Sigmoid colon (tissue), 7 donors: ENCODE measurements at places on chromosomes 12 and 14.
A peak's percentile ranks its signal among the peaks of the same experiment; 100 is the strongest.

- no peak for DNase-seq
Observed at GRCh38 chr12:128637642-128638606, 185.8 kb downstream of the SLC15A4 start.

DNA sequence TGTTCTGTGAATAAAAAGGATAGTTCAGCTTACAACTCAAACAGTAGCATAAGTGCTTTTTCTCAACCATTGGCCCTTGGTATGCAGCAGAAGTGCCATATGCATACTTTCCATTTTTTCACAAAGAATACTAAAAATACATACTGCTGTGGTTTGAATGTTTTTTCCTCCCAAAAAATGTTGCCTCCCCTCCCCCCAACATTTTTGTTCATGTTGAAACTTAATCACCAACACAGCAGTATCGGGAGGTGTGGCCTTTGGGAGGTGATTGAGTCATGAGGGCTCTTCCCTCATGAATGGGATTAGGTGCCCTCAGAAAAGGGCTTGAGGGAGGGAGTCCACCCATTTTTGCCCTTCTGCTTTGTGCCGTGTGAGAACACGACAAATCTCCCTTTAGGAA is 198.6 kb downstream of the ESR2 start:
- DNase-seq, result no peak

GRCh38 chr14:70999117-70999516 is 91.9 kb downstream of the PCNX1 start:
- DNase-seq, result no peak

GRCh38 chr12:32076941-32077340 is 29.7 kb upstream of the BICD1 start:
- DNase-seq, result no peak

DNA sequence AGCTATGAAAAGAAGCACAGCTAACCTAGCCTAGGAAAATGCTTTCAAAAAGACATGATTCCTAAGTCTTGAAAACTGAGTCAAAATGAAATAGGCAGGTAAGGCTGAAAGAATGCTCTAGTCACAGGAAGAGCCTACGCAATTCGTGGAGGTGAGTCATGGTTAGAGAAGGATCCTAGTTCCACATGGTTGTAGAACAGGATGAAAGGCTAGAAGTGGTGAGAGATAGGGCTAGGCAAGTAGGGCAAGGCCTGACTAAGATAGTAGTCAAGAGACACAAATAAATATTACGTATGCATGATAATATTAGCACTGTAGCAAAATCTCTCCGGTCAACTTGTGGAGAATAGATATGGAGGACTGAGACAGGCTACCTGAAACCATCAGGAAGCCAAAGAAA is 47.2 kb downstream of the PLCZ1 start:
- DNase-seq, result no peak

- no peak for DNase-seq
Observed at GRCh38 chr14:32304296-32304695, 24.8 kb upstream of the AKAP6 start.

DNA sequence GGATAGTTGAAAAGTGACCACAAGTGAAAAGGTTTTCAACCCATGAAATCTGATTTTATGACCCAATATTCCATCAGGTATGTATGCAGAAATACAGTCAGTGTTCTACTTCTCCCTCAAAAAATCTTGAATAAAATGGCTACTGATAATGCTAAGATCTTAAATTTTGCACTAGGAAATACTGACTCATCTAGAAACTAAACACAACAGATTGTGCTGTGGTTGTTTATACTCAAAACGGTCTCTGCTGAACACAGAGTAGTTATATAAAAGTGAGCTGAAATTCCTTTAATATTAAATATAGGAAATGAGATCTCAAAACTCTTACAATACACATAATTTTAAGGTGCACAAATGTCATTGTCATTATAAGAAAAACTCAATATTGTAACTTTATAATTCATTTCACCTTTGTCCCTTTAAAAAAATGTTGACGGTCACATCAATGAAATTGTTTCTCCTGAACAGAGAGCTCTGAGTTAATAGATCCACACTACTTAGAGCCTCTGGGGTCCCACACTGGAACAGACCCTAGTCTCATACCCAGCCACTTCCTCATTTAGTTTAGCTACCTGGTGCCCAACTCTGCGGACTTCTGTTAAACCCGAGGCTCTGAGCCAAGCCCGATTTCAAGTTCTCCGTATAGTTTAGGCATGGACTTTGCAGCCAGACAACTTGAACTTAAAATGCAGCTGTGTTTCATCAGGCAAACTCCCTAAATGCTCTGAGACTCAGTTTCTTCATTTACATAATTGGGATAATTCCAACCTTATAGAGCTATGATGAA is 9.3 kb downstream of the COCH start:
- DNase-seq, result no peak

- no peak for DNase-seq
Observed at GRCh38 chr14:94042433-94043091, 16.4 kb downstream of the OTUB2 start.

GRCh38 chr12:26122681-26123481 is 2.0 kb downstream of the BHLHE41 start:
- peak; percentile 92 for DNase-seq

- DNase-seq, result no peak
Observed at GRCh38 chr12:4289231-4289878, 15.8 kb downstream of the CCND2 start.

GRCh38 chr12:105041186-105041585 is 43.1 kb downstream of the ALDH1L2 start:
- DNase-seq, result no peak

GRCh38 chr14:37093364-37093763 is 79.0 kb downstream of the SLC25A21 start:
- DNase-seq, result no peak

- DNase-seq, result peak; percentile 95
Observed at GRCh38 chr12:116434155-116435011, 124.8 kb upstream of the MAP1LC3B2 start.

GRCh38 chr12:120115692-120116440 is 687 bp downstream of the RAB35 start:
- no peak for DNase-seq

- no peak for DNase-seq
Observed at GRCh38 chr12:17528394-17528793, 561.6 kb downstream of the RERGL start.

GRCh38 chr14:28577187-28577586 is 189.4 kb upstream of the FOXG1 start:
- DNase-seq, result no peak

DNA sequence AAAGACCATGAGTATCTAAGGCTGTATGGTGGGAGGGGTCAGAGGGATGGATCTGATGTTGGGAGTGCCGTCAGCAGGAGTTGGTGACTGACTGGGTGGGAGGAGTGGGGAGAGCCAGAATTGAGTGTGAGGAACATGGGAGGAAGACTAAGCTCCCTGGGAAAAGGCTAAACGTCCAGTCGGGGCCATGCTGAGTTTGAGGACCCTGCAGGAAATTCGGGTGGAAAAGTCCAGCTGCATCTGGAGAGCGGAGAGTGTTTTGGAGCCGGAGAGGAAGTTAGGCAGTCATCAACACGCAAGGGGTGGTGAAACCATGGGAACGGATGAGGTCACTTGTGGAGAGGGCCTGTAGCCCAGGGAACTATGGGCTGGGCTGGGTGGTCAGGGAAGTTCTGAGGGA is 60.9 kb downstream of the ELK3 start:
- DNase-seq, result peak; percentile 83

GRCh38 chr12:52870361-52871290 is 21.8 kb upstream of the KRT78 start:
- peak; percentile 63 for DNase-seq

GRCh38 chr12:27068863-27069262 is 13.5 kb downstream of the C12orf71 start:
- DNase-seq, result no peak

DNA sequence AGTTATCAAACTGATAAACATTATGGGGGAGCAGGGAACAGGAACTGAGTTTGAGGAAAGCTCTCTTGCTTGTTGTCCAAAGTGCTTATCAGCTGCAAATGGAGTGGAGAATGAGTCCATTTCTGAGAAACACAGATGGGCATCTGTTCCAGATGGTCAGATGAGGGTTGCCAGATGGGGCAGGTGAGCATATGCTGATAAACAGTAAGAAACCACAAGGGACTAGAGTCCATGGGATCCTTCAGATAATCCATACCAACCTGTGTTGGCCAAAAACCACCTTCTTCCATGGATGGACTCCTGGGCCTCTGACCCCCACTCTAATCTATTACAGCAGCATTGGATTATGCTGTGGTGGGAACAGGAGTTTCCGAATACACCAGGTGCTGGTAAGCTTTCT is 38.3 kb downstream of the GNS start:
- DNase-seq, result no peak

DNA sequence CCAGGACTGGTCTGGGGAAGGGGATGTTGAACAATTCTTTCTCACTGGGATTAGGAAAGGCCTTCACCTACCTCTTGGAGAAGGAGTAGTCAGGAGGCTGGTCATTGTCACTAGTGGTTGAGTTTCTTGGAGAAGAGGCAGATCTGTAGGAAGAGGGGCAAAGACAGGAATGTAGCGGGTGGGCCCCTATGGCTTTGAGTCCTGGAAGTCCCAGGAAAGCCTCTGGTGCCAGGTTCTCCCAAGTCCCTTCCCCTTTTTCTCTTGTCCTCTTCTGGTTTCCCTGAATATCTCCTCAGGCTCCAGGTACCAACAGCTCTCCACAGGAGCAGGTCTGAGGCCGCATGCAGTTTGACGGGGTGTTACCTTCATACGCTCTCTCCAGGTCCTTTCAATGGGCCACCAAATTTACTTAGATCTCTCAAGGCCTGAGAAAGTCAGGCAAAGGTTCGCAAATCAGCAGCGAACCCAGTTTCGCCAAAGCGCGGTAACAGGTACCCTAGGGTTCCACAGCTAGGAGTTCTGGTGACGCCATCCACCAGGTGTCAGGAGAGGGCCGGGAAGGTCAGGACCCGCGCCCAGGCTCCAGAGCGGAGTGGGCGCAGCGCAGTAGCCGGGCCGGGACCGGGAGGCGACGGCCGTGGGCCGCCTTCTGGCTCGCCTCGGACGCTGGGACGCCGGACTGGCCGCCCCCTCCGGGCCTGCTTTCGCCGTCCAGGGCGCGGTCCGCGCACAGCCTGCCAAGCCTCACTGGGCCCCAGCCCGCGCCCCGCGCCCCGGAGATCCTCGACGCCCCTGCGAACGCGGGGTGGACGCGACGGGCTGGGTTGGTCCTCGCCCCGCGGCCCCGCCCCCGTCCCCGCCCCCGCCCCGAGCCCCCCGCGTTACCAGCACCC is 795 bp downstream of the SMAGP start:
- DNase-seq, result no peak

- no peak for DNase-seq
Observed at GRCh38 chr12:25352083-25352918, 101.6 kb upstream of the KRAS start.

DNA sequence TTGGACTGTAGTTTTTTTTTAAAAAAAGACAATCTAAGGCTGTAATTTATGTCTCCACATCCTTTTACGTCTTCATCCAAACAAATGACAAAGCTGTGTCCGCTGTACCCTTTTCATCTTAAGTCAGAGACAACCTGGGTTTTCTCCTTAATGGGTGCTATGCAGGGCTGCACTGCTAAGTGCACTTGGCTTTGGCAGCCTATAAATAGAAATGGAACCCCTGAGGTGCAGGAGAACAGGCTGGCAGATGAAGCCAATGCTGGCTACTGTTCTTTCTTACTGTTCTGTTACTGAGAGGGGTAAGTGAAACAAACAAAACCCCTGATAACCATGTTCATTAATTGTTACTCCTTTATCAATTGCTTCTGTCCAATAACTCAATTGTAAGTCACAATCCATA is 47.1 kb upstream of the KICS2 start:
- no peak for DNase-seq

DNA sequence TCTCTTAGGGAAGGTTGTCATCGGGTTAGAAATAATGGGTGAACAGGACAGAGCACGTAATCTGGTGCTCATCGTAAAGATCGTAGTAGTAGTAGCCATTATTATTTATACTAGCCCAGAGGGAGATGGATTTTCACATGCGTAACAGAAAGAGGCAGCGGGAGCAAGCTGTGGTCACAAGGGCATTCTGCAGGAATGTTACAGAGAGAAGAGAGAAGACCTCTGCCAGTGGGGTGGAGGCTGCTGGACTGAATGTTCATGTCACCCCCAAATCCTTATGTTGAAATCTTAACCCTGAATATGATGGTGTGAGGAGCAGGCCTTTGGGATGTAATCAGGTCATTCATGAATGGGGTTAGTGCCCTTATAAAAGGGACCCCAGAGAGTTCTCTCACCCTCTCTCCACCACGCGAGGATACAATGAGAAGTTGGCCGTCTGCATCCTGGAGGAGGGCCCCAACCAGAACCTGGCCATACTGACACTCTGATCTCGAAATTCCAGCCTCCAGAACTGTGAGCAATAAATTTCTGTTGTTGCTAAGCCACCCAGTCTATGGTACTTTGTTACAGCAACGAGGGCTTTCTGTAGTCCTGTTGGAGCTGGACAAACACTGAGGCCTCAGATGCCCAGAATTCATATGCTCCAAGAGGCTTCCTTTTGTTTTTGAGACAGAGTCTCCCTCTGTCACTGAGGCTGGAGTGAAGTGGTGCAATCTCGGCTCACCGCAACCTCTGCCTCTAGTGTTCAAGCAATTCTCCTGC is 131.2 kb upstream of the MED13L start:
- DNase-seq, result no peak

DNA sequence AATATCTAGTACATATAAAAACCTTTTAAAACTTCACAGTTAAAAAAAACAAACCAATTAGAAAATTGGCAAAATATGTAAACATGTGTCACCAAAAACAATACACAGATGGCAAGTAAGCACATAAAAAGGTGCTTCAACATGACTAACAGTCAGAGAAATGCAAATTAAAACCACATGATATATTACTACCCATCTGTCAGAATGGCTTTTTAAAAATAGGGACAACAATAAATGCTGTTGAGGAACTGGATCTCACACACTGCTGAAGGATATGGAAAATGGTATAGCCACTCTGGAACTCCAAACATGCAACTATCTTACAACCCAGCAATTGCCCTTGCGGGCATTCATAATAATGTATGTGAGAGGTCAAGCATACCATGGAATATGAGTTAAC is 1153.6 kb downstream of the FLRT2 start:
- no peak for DNase-seq

DNA sequence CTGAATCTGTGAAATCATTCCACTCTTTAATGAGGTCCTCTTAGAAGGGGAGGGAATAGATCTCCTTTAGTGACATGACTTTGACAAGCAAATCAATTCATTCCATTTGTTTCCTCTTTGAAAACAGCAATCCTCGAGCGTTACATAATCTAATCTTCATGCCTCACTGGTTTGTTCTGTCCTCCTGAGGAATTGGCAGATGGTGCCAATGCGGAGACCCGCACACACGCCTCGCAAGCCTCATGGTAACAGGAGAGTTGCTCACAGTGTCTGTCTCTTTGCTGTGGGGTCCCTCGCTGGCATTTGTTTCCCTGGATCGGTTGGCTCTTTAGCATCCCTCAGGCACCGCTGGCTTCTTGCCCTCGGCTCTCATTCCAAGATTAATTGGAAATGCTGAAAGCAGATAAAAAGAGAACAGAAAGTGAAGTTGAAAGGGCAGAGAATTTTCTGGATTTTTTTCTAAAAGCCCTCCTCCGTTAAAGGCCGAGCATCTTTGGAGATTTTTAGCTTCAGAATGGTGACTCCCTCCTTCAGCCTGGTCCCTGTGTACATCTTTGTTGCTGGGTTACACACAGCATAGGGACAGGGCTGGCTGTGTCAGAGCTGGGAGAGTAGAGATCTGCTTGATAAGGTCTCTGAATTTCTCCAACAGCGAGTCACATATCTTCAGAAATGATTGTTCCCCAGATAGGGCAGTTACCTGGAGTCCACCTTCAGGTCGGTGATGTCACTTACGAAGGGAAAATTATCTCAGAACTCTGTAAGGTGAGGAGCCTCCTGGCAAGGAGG is 10.1 kb upstream of the CABP1 start:
- DNase-seq, result no peak
